T-helper 17 cell (primary cell): ENCODE measurements at places on chromosomes 6 and 20. TPM values are rescaled to one million over a fixed set of nuclear protein-coding genes. Genes with fewer than 3 reads are reported as not detected.

RAD21L1 gene
- not detected for total RNA-seq

CRISP2 gene
- total RNA-seq = not detected

SIRPD gene
- total RNA-seq = not detected

ABHD16B gene
- not detected for total RNA-seq

MCHR2 gene
- total RNA-seq = not detected

MYO6 gene
- total RNA-seq = 2.5 TPM

KIF25 gene
- total RNA-seq = not detected
